ENCODE measurements at places on chromosomes 13 and 19. TPM values are rescaled to one million over a fixed set of nuclear protein-coding genes. Genes with fewer than 3 reads are reported as not detected.

- no peak overlapping the region for H3K27ac ChIP-seq
- H3K36me3 ChIP-seq, result no peaks in the 10 kb centered on the region
- no peak for DNase-seq
- H3K4me3 ChIP-seq, result no peak overlapping the region
- no peaks in the 10 kb centered on the region for H3K4me1 ChIP-seq
- H3K27me3 ChIP-seq, result no peaks in the 10 kb centered on the region
Measured at GRCh38 chr13:101339202-101339601, 77.1 kb downstream of the NALCN start.

DNA sequence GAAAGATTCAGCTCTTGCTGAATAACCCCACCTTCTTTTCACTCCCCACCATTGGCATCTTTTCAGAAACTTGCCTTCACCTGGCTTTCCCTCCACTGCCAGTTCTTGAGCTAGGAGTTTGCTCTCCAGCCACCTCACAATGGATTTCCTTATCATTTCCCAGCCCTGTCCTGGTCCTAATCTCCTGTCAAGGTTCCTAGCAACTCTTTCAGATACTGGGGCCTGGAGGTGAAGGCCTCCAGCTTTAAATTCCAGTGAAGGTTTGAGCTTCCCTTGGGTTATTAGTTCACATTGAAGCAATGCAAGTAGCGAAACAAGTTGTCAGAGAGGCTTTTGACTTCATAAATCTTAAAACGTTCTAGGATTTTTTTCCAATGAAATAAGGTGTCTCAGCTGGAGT, 320.8 kb upstream of the MAB21L1 start:
- H3K27ac ChIP-seq, result no peak overlapping the region
- no peaks in the 10 kb centered on the region for H3K4me1 ChIP-seq
- H3K4me3 ChIP-seq, result no peak overlapping the region
- H3K27me3 ChIP-seq, result no peaks in the 10 kb centered on the region
- DNase-seq, result no peak
- no peaks in the 10 kb centered on the region for H3K36me3 ChIP-seq

DNA sequence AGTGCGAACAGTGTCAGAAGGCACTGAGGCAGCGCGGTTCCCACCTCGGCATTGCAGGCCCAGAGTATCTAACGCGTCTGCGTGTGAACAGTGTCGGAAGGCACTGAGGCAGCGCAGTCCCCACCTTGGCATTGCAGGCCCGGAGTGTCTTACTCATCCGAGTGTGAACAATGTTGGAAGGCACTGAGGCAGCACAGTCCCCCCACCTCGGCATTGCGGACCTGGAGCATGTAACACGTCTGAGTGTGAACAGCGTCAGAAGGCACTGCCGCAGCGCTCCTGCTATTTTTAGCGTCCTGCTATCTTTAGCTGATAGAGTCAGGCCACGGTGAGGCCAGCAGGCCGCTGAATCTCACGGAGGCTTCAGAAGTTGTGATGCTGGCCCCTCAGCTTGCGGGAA, 39.6 kb downstream of the ATP11A start:
- H3K27ac ChIP-seq, result no peak overlapping the region
- no peak overlapping the region for H3K4me3 ChIP-seq
- H3K36me3 ChIP-seq, result no peaks in the 10 kb centered on the region
- no peaks in the 10 kb centered on the region for H3K27me3 ChIP-seq
- H3K4me1 ChIP-seq, result peaks cover 13% of the 10 kb centered on the region

GRCh38 chr19:11578258-11579142, 1.1 kb upstream of the ACP5 start:
- H3K27ac ChIP-seq, result peak overlapping the region; percentile 75
- H3K36me3 ChIP-seq, result no peaks in the 10 kb centered on the region
- H3K27me3 ChIP-seq, result no peaks in the 10 kb centered on the region
- DNase-seq, result peak; percentile 41
- peak overlapping the region; percentile 65 for H3K4me3 ChIP-seq
- H3K4me1 ChIP-seq, result peaks cover 36% of the 10 kb centered on the region

Gene ZFR2
- 0.22 TPM for total RNA-seq

DNA sequence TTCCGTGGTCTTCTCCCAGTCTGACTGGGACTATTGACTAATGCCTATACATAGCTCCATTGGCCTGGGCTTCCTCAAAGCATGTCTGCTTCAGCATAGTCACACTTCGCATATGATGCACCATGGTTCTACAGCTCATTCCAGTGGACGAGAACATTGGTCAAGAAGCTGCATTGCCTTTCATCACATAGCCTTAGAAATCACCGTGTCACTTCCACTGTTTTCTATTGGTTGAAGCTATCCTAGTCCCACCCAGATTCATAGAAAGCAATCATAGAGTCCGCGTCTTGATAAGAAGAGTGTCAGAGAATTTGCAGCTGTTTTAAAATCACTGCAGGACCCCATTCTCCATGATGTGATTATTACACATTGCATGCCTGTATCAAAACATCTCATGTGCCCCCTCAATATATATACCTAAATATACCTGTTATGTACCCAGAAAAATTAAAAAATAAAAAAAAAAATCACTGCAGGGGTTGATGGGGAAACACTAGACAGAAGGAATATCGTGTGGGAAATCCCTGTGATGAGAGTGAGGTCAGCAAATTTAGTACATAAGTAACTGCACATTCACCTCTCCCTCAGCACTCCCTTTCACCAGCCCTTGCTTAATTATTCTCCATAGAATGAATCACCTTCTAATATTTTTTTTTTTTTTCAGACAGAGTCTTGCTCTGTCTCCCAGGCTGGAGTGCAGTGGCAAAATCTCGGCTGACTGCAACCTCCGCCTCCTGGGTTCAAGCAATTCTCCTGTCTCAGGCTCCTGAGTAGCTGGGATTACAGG, 2.2 kb upstream of the ARHGAP33 start:
- no peak for DNase-seq
- peaks cover 9% of the 10 kb centered on the region for H3K36me3 ChIP-seq
- no peak overlapping the region for H3K27ac ChIP-seq
- H3K4me1 ChIP-seq, result no peaks in the 10 kb centered on the region
- H3K4me3 ChIP-seq, result no peak overlapping the region
- no peaks in the 10 kb centered on the region for H3K27me3 ChIP-seq

GRCh38 chr13:22082437-22083100, 411.7 kb downstream of the FGF9 start:
- H3K36me3 ChIP-seq, result no peaks in the 10 kb centered on the region
- no peaks in the 10 kb centered on the region for H3K27me3 ChIP-seq
- DNase-seq, result peak; percentile 24
- H3K4me1 ChIP-seq, result peaks cover 4% of the 10 kb centered on the region
